ENCODE measurements at places on chromosomes 1 and 21.

DNA sequence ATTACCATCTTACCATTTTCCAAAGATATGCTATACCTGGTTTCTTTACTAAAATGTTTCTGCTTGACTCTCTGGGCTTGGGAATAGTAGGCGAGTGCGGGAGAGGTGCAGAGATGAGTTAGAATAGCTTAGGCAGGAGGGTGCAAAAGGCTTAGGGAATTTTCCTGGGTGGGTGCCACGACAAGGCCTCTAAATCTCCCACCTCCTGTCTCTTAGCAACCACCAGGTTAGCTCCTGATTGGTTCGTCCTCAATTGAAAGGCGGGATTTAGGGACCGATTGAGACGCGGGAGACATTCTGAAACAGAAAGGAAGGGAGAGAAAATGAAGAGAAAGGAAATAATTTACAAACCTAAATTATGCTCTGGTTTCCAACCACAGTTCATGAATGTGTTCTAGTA, 3.1 kb downstream of the ACKR1 start:
- DNase-seq, result no peak

DNA sequence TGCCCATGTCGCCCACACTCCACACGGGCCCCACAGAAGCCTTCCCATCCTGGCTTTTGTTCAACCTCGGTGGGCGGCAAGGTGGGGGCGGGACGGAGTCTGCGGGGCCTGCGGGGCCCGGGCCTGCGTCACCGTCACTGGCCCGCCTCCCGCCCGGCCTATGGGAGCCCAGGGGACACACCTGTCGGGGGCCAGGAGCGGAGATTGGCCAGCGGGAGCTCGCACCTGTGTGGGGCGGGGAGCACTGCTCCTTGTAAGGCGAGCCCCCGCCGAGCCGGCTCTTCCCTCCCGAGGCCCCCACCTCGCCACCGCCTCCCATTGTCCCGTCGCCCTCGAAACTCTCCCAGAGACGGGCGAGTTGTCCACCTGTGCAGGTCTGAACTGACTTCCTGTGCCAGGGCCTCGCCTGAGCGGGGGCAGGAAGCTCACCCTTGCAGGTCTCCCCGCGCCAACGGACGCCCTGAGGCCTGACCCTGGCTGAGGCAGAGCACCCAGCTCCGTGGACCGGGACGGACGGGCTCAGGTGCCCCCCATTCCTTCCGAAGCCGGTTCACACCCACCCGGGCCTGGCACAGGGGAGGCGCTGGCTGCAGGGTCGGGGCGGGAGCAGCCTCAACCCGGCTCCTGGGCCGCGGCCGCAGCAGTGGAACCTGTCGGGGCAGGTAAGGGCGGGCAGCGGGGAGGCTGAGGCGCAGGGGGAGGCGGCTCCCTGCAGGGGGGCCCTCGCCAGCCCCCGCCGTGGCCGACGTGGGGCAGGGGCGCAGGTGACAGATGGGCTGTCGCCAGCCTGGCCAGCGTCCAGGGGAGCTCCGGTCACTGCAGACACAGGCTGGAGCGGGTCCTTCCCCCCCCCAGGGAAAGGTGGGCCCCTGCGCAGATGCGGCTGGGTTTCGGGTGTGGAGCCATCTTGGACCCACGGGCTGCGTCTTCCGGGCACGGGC, 10.8 kb upstream of the TTLL10 start:
- DNase-seq, result peak; percentile 97

DNA sequence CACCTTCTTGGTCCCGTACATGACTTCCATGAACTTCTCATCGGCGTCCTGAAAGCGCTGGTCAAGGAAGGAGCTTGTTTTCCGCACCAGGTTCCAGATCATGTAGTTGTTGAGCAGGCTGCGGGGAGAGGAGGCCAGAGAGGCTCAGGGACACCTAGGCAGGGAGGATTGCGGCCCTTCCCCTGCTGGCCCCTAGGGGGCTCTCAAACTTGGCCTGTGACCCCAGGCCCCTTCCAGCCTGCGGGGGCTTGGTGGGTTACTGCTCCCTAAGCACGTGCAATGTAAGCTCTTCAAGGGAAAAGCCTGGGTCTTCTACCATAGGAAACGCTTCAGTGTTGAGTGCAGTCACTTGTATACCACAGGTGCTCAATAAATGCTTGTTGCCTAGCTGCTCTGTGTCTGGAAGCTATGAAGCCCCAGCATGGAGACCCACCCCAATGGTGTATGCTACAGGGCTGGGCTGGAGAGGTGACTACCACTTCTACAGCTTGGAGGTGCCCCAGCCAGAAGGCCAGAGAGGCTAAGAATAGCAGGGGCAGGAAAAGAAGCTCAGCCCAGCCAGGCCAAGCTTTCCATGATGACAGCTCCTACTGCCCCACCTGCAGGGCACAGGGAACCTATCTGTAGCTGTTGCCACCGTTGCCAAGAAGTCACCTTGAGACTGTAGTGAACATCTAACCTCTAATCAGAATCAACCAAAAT, 45.1 kb downstream of the ECE1 start:
- DNase-seq, result no peak

DNA sequence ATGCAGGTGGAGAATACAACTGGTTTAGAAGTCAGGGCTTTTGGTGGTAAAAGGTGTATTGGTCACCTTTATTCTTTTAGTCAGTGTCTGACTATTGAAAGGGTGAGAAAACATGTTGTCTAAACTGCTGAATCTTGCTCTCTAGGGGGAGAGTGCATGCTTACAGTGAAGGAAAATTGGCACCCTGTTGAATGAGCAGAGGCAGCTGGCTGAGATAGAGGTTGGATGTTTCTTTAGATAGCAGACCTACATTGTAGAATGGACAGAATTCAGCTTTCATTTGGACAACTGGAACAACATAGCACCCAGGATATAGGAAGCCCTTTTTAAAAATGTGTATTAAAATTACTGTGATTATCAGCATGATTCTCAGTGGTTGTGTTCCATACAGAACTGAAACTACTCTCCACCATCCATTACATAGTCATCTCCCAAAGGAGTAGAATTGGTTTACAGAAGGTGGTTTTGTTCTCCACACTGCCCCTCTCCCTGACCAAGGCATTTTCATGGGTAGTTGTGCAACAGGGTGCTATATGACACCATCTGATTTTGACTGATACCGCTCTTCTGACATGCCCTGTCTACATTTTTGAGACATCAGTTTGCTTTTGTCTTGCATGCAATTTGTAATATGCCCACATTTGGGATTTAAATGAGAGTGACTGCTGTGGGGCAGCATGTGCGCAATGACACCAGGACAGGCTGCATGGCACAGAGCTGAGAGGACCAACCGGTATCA, 16.2 kb downstream of the RHOU start:
- DNase-seq, result no peak

- no peak for DNase-seq
These were observed 15.2 kb upstream of the GPR153 start for GRCh38 chr1:6275826-6276782.

GRCh38 chr21:45989355-45990048, 7.9 kb downstream of the COL6A1 start:
- no peak for DNase-seq
